Spleen (tissue), 13 donors: ENCODE measurements at places on chromosomes 11 and 22. TPM values are rescaled to one million over a fixed set of nuclear protein-coding genes. Genes with fewer than 3 reads are reported as not detected.

NRGN gene
- 49.8 TPM for total RNA-seq

CARD18 gene
- total RNA-seq = not detected

PRG3 gene
- total RNA-seq = 1.7 TPM

PGR gene
- total RNA-seq = 7.4 TPM

DUSP18 gene
- 12.5 TPM for total RNA-seq

PRODH gene
- not detected for total RNA-seq

OR8G1 gene
- not detected for total RNA-seq

MUC15 gene
- total RNA-seq = not detected
